ENCODE measurements at places on chromosomes 16 and 17.

DNA sequence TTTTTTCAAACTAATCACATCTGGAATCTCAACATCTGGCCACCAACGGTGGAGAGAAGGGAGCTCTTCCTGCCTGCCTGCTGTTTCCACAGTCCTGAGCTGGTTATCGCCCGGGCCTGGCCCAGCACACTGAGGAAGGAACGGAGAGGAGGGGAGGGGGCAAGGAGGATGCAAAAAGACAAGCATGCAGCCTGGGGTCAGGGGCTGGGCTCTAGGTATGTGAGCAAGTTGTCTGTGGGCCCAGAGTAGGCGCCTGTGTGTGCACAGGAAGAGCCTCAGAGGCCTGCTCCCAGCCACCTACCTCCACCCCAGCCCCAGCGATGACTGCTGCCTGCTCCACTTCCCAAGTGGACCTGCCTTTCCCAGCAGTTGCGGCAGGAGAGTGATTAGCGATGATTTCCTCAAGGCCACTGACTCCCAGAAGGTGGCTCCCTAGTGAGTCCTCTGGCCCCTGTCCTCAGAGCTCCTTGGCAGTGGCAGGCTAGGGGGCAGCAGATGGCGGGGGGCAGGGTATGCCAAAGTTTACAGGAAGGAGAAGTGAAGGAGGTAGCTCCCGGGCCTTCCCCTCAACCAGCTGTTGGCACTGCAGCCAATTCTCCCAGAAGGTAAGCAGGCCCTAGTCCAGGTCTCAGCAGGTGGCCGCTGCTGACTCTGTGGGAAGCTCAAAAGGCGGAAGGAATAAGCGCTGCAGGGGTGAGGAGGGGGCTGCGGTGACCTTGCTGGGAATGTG is 27.0 kb upstream of the RASD1 start:
- DNase-seq: no peak

- no peak for DNase-seq
These were observed 66.6 kb upstream of the CPHXL start for GRCh38 chr16:75792771-75793492.

- DNase-seq: no peak
These were observed 82.1 kb upstream of the CCL1 start for GRCh38 chr17:34445101-34445500.

DNA sequence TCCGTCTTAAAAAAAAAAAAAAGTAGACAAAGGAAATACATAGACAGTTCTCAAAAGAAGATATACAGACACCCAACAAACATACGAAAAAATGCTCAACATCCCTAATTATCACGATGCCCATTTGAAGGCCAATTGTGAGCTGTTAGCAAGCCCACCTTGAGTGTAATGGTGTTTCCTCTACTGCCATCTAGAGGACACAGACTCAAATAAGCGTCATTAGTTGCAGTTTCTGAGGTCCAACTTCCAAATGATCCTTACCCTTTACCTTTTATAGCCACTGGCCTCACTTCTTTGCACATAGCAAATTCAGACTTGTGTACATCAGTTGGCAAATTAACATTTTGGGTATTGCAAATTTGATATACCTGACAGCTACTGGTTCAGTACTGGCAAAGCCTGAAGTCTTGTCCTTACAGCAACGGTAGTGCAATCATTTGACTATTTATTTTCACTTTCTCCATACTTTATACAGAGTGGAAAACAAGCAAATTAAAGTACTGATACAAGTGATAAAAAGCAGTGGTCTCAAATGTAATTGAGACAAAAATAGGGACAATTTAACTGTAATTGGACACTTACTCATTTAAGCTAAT is 536.3 kb upstream of the EEF2KMT start:
- no peak for DNase-seq

DNA sequence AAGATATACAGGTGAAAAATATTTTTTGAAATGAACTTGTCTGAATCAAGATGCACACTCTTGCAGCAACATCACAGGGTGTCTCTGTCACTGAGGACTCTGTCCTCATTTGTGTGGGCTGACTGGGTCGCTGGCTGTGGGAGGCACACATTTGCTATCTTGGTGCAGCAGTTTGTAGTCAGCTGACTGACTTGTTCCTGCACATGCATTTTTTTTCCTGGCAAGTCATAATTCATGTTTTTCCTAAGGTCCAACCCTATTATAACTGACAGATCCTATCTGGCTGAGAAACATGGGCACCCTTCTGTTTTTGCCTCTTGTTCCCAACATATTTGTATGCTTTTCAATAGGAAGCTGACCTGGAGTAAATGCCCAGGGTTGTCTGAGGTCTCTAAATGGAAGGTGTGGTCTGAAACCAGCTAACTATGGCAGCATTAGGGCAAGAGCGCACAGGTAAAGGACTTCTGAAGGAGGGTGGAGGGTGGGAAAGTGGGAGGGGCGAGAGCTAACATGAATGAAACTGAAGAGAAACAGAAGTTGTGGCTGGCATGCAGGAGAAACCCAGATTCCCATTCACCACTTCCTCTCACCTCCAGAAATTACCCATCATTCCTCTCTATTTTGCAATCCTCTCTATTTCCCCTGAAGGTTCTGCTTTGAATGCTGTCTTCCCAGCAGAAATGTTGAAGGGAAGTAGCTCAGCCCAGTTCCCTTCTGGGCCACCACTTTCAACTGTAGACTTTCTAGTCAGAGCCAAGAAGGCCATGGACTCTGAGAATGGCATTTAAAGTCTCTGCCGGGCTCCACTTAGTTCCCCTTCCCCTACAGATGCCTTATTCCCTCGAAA is 166.1 kb downstream of the PRKCA start:
- no peak for DNase-seq

DNA sequence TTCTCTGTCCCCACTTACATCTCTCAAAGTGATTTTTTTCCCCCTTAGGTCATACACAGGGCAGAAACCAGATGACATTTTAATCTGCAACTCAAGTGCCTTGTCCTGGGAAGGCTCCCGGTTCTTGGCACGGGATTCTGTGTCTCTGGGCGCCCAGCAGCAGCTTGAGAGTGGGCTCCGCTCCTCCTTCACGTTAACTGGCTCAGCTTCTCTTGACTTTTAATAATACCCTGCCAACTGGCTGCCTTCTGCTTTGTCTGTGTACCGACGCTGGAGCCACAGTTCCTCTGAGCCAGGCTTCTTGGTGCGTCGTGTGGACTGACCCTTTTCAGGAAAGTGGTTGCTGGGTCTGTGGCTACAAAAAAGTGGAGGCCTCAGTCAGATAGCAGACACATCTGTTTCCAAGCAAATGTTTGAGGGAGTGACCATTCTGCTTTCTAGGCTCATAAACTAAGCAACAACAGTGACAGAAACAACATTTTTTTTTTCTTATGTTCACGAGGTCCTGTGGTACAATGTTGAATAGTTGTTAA is 64.9 kb downstream of the IRF8 start:
- no peak for DNase-seq

DNA sequence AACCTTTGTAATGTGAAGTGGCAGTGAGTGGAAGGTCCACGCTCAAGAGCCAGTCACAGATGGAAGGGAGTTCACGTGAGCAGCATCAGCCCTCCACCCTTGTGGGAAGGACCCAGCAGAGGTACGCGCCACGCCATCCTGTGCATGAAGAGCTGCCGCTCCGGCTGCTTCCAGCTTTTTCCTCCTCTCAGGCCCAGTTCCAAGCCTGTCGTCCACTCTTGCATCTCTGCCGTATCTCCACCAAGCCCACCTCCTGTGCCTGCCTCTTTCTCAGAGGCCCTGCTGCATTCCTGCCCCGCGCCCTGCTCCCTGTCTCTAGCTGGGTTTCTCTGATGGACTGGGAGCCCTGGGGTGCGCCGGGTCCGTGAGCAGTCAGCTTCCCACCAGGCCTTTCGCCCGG is 10.2 kb downstream of the ZC3H18 start:
- DNase-seq: no peak

GRCh38 chr17:75738218-75738802 is 17.1 kb downstream of the ITGB4 start:
- no peak for DNase-seq

GRCh38 chr16:11118479-11118878 is 137.5 kb downstream of the SOCS1 start:
- DNase-seq: no peak

DNA sequence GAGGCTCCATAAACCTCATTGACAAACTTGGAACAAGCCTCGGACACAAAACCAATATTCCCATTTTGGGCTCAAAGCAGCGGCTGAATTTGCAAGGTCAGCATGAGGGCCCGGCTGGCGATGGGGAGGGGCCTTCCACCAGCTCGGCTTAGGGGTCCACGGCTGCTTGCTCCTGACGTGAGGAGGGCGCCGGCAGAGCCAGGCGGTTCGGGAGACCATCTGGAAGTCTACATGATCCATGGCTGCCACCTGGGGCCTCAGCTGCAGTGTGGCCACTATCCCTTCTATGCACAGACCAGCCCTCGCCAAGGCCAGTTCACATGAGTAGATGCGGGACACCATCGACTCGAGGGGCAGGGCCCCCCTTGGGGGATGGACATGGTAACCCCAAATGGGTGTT is 39.1 kb downstream of the NDEL1 start:
- DNase-seq: no peak

DNA sequence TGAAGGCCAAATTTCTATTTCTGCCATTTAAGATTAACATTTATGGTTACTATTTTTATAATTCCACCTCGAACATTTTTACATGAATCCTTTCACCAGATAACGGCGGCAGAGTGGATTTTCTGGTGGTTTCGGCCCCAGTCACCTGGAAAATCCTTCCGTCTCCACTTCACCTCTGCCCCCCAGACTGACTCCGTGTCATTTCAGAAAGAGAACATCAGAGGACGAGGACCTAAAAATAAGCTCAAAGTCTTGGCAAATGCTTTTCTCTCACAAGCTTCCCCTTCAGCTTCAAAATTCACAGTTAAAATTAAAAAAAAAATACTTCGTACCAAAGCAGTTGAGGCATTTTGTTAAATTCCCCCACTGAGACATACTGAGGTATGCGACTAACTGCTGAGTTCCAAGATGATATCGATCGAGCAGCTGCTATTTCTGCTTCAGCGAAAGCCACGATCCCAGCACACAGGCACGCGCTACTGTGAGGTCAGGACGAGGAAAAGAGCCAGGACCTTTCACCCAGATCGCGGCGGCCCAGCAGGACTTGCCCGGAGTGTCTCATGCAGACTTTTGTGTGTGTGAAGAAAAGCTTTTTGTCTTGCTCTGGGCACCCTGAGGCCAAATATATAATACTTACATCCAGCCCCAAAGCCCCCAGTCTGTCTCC is 36.8 kb downstream of the ASPA start:
- DNase-seq: no peak
